ENCODE measurements at places on chromosomes 5 and 9.

DNA sequence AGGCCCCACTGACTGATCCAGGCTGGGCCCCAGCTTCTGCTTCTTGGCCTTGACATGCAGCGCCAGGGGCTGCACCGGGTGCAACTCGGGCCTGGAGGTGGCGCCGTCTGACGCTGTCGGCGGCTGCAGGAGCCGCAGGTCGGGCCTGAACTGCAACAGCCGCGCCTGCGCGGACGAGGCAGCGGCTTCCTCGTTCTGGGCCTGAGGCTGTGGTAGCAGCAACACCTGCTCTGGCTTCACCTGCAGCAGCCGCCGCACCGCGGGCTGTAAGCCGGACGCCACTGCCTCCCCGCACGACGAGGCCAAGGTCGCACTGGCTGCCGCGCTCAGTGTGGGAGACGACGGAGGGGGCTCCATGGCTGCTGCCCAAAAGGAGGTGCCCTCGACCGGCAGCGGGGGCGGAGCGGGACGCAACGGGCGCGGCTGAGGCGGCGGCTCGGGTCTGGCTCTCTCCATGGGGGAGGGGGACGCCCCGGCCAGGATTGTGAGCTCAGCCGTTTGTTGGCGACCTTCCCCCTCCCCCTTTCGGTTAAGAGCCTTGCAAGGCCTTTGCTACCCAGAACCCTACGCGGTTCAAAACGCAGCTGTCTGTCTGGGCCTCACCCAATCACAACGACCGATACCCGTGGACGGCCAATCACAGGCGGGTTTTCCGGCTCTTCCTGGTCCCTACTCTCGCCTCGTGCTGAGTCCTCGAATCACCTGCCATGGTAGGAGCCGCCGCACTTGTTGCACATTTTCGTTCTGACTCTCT lies 438 bp downstream of the SOX30 start:
- peaks cover 9% of the 10 kb centered on the region for H3K4me1 ChIP-seq
- H3K27me3 ChIP-seq: no peaks in the 10 kb centered on the region
- peak overlapping the region; percentile 55 for H3K4me3 ChIP-seq
- peak overlapping the region; percentile 50 for H3K27ac ChIP-seq
- DNase-seq: peak; percentile 76
- no peaks in the 10 kb centered on the region for H3K36me3 ChIP-seq

- no peak for DNase-seq
- peaks cover 34% of the 10 kb centered on the region for H3K4me1 ChIP-seq
- H3K4me3 ChIP-seq: no peak overlapping the region
These were observed 3.5 kb downstream of the HEMGN start for GRCh38 chr9:97934321-97935115.

DNA sequence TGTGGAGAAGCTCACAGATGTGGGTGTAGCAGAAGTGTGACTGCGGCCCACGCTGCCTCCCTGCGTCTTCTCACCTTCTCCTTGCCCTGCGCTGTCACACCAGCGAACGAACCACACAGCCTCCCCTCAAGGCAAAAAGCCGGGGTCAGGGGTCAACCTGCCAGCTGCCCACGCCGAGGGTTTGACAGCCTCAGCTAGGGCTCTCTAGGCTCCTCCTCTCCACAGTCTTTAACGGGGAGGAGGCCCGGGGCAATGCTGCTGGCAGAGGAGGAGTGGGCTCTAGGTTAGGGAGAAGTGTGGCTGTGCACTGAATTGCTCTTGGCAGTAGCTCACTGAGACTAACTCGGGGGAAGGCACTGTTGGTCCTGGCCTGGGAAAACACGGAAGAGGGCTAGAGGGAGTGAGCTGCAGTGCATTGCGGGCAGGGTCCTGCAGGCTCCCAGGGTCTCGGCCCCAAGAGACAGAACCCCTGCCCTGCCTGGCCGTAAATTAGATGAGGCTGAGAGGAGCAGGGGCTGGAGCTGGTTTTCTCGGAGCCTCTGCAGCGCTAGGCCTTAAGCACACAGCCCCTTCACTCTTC lies 4.2 kb upstream of the TRIM52 start:
- H3K4me3 ChIP-seq: no peak overlapping the region
- DNase-seq: no peak

- no peak for DNase-seq
- no peak overlapping the region for H3K27ac ChIP-seq
- H3K27me3 ChIP-seq: no peaks in the 10 kb centered on the region
- H3K4me3 ChIP-seq: no peak overlapping the region
These were observed 443.4 kb downstream of the ANXA1 start for GRCh38 chr9:73595036-73595545.

GRCh38 chr5:172322028-172322965 lies 38.7 kb upstream of the UBTD2 start:
- no peak overlapping the region for H3K4me3 ChIP-seq
- H3K4me1 ChIP-seq: no peaks in the 10 kb centered on the region
- H3K27ac ChIP-seq: no peak overlapping the region

DNA sequence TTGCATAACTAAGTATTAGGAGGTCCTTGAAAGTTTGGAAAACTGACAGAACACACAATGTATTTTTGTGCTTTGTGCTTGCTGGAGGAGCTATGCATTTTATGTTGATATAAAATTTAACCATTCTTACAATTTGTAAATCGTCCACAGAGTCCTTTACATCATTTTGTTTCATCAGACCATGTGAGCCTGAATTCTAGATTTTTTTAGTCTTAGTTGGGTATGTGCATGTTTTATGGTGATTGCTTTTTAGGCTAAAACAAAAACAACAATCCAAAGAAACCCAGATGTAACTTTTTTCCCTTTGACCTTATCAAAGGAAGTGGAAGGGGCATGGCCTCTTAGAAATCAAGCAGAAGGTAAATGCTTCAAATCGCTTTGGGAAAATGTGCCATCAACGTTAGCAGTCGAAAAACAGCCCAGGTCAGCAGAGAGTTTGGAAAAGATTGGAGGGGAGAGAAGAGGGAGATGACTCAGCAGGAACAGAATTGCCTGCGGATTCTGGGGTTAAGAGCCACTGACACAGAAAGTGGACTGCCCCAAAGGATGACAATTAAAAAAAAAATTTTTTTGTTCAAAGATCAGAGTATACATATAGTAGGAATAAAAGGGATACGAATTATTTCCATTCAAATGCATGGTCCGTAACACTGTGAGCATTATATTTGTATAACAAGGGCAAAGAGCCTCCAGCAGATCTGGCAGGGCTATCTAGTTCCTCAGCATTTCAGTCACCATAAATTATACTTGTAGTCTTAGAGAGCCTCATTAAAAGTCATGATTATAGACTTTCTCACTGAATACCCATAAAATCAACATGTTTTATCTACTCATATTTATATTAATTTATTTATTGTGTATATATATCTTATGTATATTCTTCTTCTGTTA lies 253.5 kb upstream of the HAPLN1 start:
- no peaks in the 10 kb centered on the region for H3K4me1 ChIP-seq
- no peak overlapping the region for H3K27ac ChIP-seq
- DNase-seq: no peak
- H3K27me3 ChIP-seq: no peaks in the 10 kb centered on the region
- no peak overlapping the region for H3K4me3 ChIP-seq

- H3K27ac ChIP-seq: no peak overlapping the region
- no peaks in the 10 kb centered on the region for H3K27me3 ChIP-seq
- peaks cover 14% of the 10 kb centered on the region for H3K4me1 ChIP-seq
- H3K4me3 ChIP-seq: no peak overlapping the region
- H3K36me3 ChIP-seq: no peaks in the 10 kb centered on the region
These were observed 2.1 kb downstream of the POLK start for GRCh38 chr5:75513841-75514240.

DNA sequence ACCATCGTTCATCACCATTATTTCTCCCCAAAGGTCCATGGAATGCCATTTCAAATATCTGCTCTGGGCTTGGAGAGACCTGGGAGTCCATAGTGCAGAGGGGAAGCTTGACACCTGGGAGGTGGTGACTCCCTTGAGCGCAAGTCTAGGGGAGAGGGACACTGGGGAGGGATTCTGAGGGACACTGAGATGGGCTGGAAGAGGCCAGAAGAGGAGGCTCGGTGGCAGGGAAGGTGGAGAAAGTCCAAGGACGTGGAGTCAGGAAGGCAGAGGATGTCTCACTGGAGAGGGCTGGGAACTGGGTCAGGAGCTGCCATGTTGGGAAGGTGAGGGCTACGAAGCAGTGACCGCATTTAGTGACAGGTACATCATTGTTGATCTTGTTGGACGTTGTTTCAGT lies 160.3 kb upstream of the MVB12B start:
- H3K4me3 ChIP-seq: no peak overlapping the region
- H3K36me3 ChIP-seq: no peaks in the 10 kb centered on the region
- H3K4me1 ChIP-seq: no peaks in the 10 kb centered on the region

- no peak overlapping the region for H3K27ac ChIP-seq
- DNase-seq: no peak
- H3K36me3 ChIP-seq: no peaks in the 10 kb centered on the region
- H3K4me1 ChIP-seq: no peaks in the 10 kb centered on the region
- no peaks in the 10 kb centered on the region for H3K27me3 ChIP-seq
- H3K4me3 ChIP-seq: no peak overlapping the region
These were observed 77.1 kb upstream of the FST start for GRCh38 chr5:53403291-53403690.

- H3K4me3 ChIP-seq: no peak overlapping the region
- peaks cover 18% of the 10 kb centered on the region for H3K27me3 ChIP-seq
- no peaks in the 10 kb centered on the region for H3K36me3 ChIP-seq
- H3K4me1 ChIP-seq: no peaks in the 10 kb centered on the region
- H3K27ac ChIP-seq: no peak overlapping the region
- DNase-seq: no peak
These were observed 864 bp downstream of the PAPPA start for GRCh38 chr9:116154334-116154975.

GRCh38 chr9:115717711-115718173 lies 435.8 kb upstream of the PAPPA start:
- H3K27ac ChIP-seq: no peak overlapping the region
- no peak overlapping the region for H3K4me3 ChIP-seq
- no peak for DNase-seq
- H3K36me3 ChIP-seq: no peaks in the 10 kb centered on the region

DNA sequence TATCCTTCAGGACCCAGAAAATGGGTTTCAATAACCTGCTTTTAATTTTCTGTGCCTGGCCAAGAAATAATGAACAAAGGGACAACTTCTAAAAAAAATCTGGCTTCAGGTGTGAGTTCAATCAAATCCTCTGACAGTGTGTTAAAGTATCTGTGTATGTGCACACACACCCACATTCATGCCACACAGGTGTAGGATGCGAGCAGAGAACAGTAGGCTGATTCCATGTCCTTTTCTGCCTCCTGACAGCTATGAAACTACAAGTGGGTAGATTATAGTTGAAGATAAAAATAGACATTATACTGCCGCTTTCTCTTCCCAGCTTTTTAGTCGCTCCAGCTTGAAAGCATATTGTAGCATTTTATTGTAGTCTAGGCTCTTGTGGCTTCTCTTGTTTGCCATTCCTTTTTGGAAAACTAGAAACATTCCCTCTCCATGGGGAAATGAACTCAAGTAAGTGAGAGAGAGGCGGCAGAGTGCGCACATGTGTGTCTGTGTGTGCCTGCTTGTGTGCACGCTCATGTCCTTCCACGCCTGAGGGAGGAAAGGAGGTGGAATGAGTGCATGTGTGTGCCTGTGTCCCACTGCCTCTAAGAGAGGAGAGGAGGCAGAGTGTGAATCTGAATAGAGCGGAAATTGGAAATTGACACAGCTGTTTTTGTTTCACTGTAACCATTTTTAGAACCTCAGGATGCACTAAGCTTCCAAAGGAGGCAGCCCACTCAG lies 273.0 kb downstream of the ELAVL2 start:
- H3K27ac ChIP-seq: no peak overlapping the region
- DNase-seq: no peak

- H3K36me3 ChIP-seq: no peaks in the 10 kb centered on the region
- DNase-seq: no peak
- H3K4me3 ChIP-seq: no peak overlapping the region
- no peaks in the 10 kb centered on the region for H3K27me3 ChIP-seq
- no peaks in the 10 kb centered on the region for H3K4me1 ChIP-seq
These were observed 247.4 kb downstream of the SMARCA2 start for GRCh38 chr9:2262386-2263071.

GRCh38 chr9:135827301-135827700 lies 80.0 kb downstream of the CAMSAP1 start:
- H3K4me3 ChIP-seq: no peak overlapping the region
- H3K36me3 ChIP-seq: peaks cover 24% of the 10 kb centered on the region
- no peak for DNase-seq
- no peaks in the 10 kb centered on the region for H3K27me3 ChIP-seq
- H3K4me1 ChIP-seq: no peaks in the 10 kb centered on the region

DNA sequence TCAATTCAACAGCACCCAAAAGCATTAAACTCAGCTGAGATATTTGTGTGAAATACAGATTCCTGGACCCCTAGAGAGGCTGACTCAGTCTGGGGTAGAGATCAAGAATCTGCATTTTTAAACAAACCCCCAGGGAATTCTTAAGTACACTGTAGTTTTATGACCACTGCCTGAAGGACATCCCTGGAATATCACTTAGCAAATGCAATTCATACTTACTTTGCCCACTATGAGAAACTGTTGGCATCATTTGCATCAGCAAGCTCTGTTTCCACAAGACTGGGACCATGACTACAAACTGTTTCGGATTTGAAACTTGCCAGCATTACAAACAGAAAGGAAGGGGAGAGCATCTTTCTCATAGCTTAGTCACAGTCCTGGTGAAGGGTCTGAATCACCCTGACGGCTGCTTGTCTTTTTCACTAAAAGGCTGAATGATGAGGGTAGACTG lies 63.7 kb downstream of the MLLT3 start:
- DNase-seq: no peak
- H3K36me3 ChIP-seq: no peaks in the 10 kb centered on the region
- no peak overlapping the region for H3K4me3 ChIP-seq
- H3K27ac ChIP-seq: no peak overlapping the region
- peaks cover 14% of the 10 kb centered on the region for H3K4me1 ChIP-seq

DNA sequence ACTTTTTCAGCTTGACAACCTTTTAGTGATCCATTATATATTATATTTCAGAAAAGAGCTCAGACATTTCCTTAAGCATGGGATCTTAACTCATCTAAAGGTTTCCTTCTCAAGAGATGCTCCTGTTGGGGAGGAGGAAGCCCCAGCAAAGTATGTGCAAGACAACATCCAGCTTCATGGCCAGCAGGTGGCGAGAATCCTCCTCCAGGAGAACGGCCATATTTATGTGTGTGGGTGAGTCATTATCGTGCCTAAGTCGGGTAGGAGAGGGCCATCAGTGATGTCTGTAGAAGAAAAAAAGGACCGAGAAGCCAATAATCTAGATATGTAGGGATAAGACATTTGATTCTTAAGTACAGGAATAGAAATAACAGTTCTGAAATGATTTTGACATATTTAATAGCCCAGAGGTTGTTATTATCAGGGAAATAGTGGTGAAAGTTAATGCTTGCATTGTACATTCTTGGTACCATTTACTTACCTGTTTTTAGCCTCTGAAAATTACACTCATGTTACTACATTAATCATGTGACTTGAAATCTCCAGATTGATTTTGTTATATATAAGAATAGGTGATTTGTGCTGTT lies 28.2 kb downstream of the MTRR start:
- H3K4me3 ChIP-seq: no peak overlapping the region
- no peaks in the 10 kb centered on the region for H3K27me3 ChIP-seq
- no peak overlapping the region for H3K27ac ChIP-seq
- peaks cover 92% of the 10 kb centered on the region for H3K36me3 ChIP-seq
- H3K4me1 ChIP-seq: no peaks in the 10 kb centered on the region

- no peak overlapping the region for H3K27ac ChIP-seq
- DNase-seq: no peak
- H3K36me3 ChIP-seq: no peaks in the 10 kb centered on the region
These were observed 216.6 kb downstream of the TLE1 start for GRCh38 chr9:81472701-81473100.

Measured in effector memory CD4-positive, alpha-beta T cell (primary cell).